Lung microvascular endothelial cell (primary cell): ENCODE measurements at places on chromosomes 2 and 18.

- DNase-seq: no peak
Observed at GRCh38 chr2:227228061-227228667, 63.7 kb downstream of the COL4A3 start.

GRCh38 chr18:27793013-27793785 is 383.7 kb downstream of the CDH2 start:
- no peak for DNase-seq

- DNase-seq: no peak
Observed at GRCh38 chr2:3142961-3143571, 234.6 kb downstream of the EIPR1 start.

- DNase-seq: peak; percentile 77
Observed at GRCh38 chr2:12169721-12170120, 423.3 kb downstream of the LPIN1 start.

GRCh38 chr2:112939425-112939824 is 28.5 kb downstream of the IL37 start:
- no peak for DNase-seq

DNA sequence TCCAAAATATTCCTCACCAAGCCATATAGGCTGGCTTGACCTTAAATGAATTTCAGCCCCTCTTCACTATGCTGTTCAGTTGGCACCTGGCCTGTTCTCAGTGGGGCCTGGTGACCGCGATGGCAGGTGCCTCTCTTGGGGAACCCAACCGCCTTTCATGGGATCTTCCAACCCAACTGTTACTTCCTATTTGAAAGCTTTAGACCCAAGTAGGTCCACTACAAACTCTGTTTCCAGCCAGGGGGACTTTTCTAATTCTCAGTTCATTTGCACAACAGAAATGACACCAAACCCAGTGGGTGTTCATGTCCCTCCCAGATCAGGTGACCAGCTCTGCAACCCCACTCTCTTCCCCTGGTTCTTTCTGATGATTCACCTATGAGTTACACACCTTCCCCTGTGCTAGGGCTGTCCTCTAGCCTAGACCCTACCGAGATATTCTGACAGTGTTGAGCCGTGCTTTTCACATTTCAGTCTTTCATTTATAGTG is 35.6 kb upstream of the NDUFV2 start:
- no peak for DNase-seq

DNA sequence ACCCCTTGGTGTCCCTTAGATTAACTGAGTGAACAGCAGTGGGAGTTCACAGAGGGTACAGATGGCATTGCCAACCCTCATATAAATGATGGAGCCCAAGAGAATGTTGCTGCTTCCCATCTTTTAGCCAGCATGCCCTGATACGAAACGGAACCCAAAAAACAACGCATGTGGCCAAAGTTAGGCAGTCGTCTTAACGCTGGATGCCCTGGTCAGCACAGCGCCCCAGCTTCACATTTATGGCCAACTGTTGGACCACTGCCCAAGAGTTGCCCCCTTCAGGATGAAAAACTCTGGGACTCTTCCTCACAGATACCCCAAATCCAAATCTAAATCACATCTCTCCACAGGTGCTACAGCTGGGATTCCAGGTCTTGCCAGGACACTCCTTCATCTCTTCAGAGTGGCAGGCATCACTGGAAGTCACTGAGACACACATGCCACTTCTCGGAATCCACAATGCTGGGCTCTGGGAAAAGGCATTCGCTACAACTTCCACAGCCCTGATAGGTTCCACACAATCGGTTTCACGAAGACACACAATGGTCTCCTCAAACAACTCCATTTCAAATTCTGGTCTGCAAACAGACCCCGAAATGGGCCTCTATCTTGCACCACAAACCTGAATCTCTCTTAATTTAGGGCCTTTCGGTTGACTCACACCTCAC is 44.6 kb downstream of the LONRF2 start:
- no peak for DNase-seq

GRCh38 chr2:148681443-148681842 is 36.9 kb downstream of the EPC2 start:
- DNase-seq: no peak

GRCh38 chr2:148670773-148671172 is 26.2 kb downstream of the EPC2 start:
- DNase-seq: no peak

GRCh38 chr2:186546846-186547245 is 43.0 kb upstream of the ITGAV start:
- DNase-seq: no peak

GRCh38 chr2:101706121-101706818 is 8.8 kb downstream of the MAP4K4 start:
- DNase-seq: no peak

DNA sequence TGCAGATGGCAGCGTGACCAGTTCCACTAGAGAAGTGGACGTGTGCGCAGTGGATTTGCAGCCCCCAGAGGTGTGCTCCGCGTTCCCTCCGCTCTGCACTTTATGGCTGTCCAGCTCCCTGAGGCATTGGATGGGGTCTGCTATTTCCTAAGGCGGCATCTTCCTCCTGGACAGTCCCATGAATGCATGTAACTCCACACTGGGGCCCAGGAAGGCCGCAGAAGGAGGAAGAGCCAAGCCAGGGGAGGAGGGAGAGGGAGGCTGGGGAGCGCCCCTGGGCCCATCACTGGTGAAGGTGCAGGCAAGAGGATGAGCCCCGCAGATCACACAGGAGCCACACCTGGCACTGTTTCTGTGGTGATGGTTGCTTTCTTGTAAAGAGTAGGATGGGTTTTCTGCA is 99.1 kb downstream of the PTGR3 start:
- DNase-seq: no peak

DNA sequence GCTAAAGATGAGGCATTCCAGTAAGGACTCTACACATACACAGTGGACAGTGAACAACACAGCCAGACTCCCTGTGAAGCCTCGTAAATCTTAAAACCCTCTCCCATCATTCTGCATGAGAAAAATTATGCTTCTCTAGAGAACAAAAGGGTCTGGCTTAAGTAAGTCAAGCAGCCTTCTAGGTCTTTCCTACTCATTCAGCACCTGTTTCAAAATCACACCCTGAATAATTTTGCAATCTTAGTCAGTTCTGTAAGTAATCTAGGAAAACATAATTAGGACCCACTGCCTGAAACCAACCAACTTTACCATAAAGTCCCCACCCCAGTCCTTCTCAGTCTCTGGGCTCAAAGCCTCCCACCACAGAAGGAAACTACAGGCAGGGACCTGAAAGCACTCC is 19.7 kb downstream of the IAH1 start:
- DNase-seq: no peak

DNA sequence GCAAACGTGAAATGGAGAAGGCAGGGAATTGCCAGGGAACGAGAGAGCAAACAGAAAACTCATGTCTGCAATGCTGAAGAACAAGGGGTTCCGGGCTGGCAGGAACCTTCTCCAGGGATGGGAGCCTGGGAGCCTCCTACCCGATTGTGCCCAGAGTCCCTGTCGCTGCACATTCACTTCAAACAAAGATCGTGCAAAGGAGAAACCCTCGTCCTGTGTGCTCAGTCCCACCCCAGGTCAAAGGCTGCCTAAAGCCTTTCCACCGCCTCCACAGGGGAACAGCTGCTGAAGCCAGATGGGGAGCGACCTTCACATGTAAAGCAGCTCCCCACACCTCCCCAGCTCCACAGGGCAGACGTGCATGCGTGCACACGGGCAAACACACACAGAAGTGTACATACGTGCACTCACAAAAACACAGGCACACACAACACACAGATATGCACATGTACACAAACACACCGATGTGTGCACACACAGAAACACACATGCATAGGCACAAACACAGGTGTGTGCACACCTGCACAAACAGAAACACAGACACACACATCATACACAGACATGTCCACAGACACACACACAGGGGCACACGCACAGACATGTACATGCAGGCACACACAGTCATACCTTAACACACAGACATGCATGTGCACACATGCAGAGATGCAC is 460.1 kb upstream of the SALL3 start:
- no peak for DNase-seq

DNA sequence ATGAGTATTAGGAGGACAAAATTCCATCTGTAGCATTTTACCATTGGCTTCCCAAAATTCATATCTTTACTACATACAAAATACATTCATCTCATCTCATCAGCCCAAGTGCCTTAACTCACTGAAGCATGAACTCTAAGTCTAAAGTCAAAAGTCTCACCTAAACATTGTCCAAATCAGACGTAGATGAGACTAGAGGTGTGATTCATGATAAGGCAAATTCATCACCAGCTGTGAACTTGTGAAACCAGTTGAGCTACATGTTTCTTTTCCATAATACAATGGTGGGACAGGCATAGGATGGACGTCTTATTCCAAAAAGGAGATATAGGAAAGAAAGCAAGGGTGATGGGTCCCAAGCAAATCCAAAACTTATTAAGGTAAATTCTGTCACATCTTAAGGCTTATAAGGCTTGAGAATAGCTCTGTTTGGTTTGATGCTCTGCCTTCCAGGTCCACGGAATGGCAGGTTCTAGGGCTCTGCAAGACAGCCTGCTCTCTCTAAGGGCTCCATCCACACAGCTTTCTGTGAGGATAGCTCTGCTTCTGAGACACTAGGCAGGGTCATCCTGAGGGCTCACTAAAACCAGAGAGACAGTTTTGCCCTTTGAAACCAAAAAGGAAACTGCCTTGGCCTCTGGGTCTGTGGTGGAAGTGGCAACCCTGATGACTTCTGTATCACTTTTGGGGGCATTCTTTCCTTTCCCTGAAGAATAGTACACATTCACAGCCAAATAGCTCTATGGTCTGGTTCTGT is 9.6 kb downstream of the IFIH1 start:
- DNase-seq: no peak

- DNase-seq: no peak
Observed at GRCh38 chr2:180222644-180223043, 215.5 kb upstream of the CWC22 start.

DNA sequence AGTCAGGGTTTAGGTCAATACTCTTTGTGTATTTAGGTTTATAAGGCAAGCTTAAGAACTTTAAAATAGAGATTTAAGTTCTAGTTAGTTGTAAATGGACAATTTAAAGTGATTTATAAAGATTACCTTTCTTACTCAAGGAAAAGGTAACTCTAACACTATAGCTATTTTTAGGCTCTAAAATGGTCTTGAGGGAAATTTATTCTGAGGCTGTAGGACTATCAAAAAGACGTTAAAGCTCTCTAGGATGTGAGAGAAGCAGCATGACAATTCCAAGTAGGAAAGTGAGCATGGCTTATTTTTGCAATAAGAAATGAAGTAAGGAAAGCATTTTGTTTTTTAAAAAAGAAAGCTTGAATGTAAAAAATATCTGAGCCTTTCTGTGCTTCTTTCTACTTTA is 78.1 kb downstream of the ZDBF2 start:
- DNase-seq: no peak

- peak; percentile 40 for DNase-seq
Observed at GRCh38 chr18:8121942-8122480, 487.2 kb upstream of the RAB12 start.

DNA sequence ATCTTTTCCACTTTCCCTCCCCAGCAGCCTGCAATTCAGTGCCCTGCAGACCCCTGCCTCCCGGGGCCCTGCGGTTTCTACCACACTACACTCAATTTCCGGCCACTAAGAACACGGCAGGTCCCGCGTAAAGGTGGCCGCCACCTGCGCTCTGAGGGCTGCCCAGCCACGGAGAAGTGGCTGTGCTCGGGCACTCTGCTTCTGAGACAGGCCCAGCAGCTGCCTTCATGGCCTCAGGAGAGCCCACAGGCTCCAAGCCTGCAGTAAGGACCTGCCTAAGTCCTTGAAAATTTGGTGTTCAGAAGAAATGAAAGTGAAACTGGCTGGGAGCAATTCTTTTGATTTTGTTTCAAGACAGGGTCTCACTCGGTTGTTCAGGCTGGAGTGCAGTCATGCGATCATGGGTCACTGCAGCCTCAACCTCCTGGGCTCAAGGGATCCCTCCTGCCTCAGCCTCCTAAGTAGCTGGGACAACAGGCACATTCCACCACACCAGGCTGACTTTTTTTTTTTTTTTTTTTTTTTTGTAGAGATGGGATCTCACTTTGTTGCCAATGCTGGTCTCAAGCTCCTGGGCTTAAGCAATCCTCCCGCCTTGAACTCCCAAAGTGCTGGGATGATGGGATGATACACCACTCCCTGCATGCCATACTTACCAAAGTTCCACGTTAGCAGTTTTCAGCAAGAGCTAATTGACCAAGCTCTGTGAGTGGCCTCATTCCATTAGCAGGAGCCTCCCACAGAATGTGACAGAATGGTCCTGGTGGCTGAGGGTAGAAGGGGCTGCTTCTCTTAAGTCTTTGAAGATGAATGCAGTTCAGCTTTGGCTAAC is 14.6 kb upstream of the ALPP start:
- DNase-seq: peak; percentile 16

DNA sequence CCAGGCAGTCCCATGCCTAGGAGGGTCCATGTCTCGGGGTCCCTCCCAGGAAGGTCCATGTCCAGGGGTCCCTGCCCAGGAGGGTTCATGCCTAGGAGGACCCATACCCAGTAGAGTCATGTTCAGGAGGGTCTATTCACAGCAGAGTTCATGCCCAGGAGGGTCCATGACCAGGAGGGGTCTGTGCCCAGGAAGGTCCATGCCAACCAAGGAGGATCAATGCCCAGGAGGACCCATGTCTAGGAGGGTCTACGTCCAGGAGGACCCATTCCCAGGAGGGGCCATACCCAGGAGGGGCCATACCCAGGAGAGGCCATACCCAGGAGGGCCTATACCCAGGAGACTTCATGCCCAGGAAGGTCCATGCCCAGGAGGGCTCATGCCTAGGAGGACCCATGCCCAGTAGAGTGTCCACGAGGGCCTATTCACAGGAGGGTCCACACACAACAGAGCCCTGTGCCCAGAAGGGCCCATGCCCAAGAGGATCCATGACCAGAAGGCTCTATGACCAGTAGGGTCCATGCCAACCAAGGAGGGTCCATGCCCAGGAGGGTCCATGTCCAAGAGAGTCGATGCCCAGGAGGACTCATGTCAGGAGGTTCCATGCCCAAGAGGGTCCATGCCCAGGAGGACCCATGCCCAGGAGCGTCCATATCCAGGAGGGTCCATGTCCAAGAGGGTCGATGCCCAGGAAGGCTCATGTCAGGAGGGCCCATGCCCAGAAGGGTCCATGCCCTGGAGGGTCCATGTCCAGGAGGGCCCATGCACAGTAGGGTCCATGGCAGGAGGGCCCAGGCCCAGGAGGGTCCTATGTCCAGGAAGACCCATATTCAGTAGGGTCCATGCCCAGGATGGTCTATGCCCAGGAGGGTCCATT is 10.1 kb downstream of the GPR35 start:
- no peak for DNase-seq

- DNase-seq: no peak
Observed at GRCh38 chr2:202169131-202169530, 69.3 kb downstream of the SUMO1 start.

GRCh38 chr18:26655525-26656430 is 107.4 kb upstream of the KCTD1 start:
- peak; percentile 21 for DNase-seq

DNA sequence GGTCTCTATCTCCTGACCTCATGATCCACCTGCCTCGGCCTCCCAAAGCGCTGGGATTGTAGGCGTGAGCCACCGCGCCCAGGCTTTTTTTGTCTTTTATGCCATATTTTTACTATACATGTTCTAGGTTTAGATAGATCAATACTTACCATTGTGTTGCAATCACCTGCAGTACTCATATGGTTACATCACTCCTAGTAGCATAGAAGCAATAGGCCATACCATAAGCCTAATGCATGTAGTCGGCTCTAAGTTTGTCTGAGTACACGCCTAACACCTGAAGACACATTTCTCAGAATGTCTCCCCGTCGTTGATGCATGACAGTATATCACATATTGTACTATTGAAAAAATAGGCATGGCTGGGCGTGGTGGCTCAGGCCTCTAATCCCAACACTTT is 27.1 kb upstream of the TGIF1 start:
- no peak for DNase-seq
